Mesangial cell (primary cell): ENCODE measurements at places on chromosomes 4 and X. TPM values are rescaled to one million over a fixed set of nuclear protein-coding genes. Genes with fewer than 3 reads are reported as not detected.

The CTAG2 gene
- 2.8 TPM in 1 of 2 replicates, not detected in the other for total RNA-seq

The NAP1L5 gene
- 2.0 and 2.9 TPM in 2 replicates for total RNA-seq

The NUP62CL gene
- 0.38 and 1.8 TPM in 2 replicates for total RNA-seq

The TRAPPC11 gene
- 15.2 and 17.1 TPM in 2 replicates for total RNA-seq

The FGF13 gene
- 0.16 and 2.3 TPM in 2 replicates for total RNA-seq

The HERC5 gene
- total RNA-seq = 0.33 and 0.76 TPM in 2 replicates

The CTSO gene
- total RNA-seq = 2.8 and 11.0 TPM in 2 replicates

The AMER1 gene
- 2.3 and 2.4 TPM in 2 replicates for total RNA-seq

The RHOXF1 gene
- not detected in 2 replicates for total RNA-seq

The FREM3 gene
- total RNA-seq = not detected in 2 replicates

The GAK gene
- total RNA-seq = 98.2 and 116 TPM in 2 replicates

The MAGEB16 gene
- total RNA-seq = not detected in 2 replicates

The SRPK3 gene
- total RNA-seq = 1.9 TPM in 1 of 2 replicates, not detected in the other

The NR3C2 gene
- total RNA-seq = 0.81 and 2.4 TPM in 2 replicates

The TRIML1 gene
- total RNA-seq = not detected in 2 replicates

The CCKAR gene
- 0.33 TPM in 1 of 2 replicates, not detected in the other for total RNA-seq

The TIGD4 gene
- under 0.01 TPM in 1 of 2 replicates, not detected in the other for total RNA-seq

The PSAPL1 gene
- not detected in 2 replicates for total RNA-seq

The SPACA5 gene
- not detected in 2 replicates for total RNA-seq

The SOD3 gene
- 0.65 and 2.5 TPM in 2 replicates for total RNA-seq

The SMIM43 gene
- total RNA-seq = not detected in 2 replicates

The VEGFD gene
- total RNA-seq = not detected in 2 replicates

The MAGEC3 gene
- total RNA-seq = not detected in 2 replicates

The FDCSP gene
- not detected in 2 replicates for total RNA-seq

The TIGD2 gene
- total RNA-seq = 3.4 and 6.1 TPM in 2 replicates

The APBB2 gene
- 63.2 and 85.3 TPM in 2 replicates for total RNA-seq

The SOX3 gene
- not detected in 2 replicates for total RNA-seq

The MORC4 gene
- total RNA-seq = 10.5 and 13.5 TPM in 2 replicates

The CXCL6 gene
- total RNA-seq = 6.2 and 6.7 TPM in 2 replicates

The ZAR1 gene
- 0.13 TPM in 1 of 2 replicates, not detected in the other for total RNA-seq

The HMX1 gene
- total RNA-seq = not detected in 2 replicates

The CC2D2A gene
- total RNA-seq = 9.0 and 23.5 TPM in 2 replicates

The SSX4B gene
- total RNA-seq = not detected in 2 replicates

The NUDT10 gene
- total RNA-seq = 3.8 and 4.2 TPM in 2 replicates

The PAGE2B gene
- total RNA-seq = not detected in 2 replicates

The AGTR2 gene
- not detected in 2 replicates for total RNA-seq

The COL4A5 gene
- 19.6 and 49.3 TPM in 2 replicates for total RNA-seq

The CLTRN gene
- 0.16 and 0.51 TPM in 2 replicates for total RNA-seq

The CXorf51A gene
- total RNA-seq = not detected in 2 replicates

The ARHGEF38 gene
- total RNA-seq = 0.13 TPM in 1 of 2 replicates, not detected in the other

The SLC4A4 gene
- 5.9 and 23.8 TPM in 2 replicates for total RNA-seq

The SPANXA1 gene
- not detected in 2 replicates for total RNA-seq

The PHKA1 gene
- total RNA-seq = 4.9 and 6.0 TPM in 2 replicates

The MAGEA2 gene
- total RNA-seq = not detected in 2 replicates

The BLOC1S4 gene
- 20.9 and 23.5 TPM in 2 replicates for total RNA-seq

The OTUD6A gene
- not detected in 2 replicates for total RNA-seq

The MAGEA12 gene
- total RNA-seq = not detected in 2 replicates

The ARAF gene
- total RNA-seq = 43.2 and 45.6 TPM in 2 replicates

The CPZ gene
- total RNA-seq = 0.49 and 1.6 TPM in 2 replicates

The PAGE4 gene
- total RNA-seq = not detected in 2 replicates

The IL2 gene
- total RNA-seq = not detected in 2 replicates

The KANTR gene
- 2.9 and 7.2 TPM in 2 replicates for total RNA-seq

The NAP1L3 gene
- total RNA-seq = 0.33 and 1.5 TPM in 2 replicates

The YIPF7 gene
- total RNA-seq = not detected in 2 replicates

The H2BW2 gene
- not detected in 2 replicates for total RNA-seq

The LGI2 gene
- total RNA-seq = under 0.01 and 0.13 TPM in 2 replicates

The RTL5 gene
- 1.1 and 2.7 TPM in 2 replicates for total RNA-seq

The TEX13D gene
- not detected in 2 replicates for total RNA-seq

The CFAP47 gene
- total RNA-seq = 0.13 TPM in 1 of 2 replicates, not detected in the other

The MAGEB2 gene
- not detected in 2 replicates for total RNA-seq
